Activated effector memory CD4-positive, alpha-beta T cell treated with anti-CD3 and anti-CD28 coated beads, Interleukin-2, amount 50 U/mL, for 16 hours (primary cell): ENCODE measurements at places on chromosomes 6 and 20.

DNA sequence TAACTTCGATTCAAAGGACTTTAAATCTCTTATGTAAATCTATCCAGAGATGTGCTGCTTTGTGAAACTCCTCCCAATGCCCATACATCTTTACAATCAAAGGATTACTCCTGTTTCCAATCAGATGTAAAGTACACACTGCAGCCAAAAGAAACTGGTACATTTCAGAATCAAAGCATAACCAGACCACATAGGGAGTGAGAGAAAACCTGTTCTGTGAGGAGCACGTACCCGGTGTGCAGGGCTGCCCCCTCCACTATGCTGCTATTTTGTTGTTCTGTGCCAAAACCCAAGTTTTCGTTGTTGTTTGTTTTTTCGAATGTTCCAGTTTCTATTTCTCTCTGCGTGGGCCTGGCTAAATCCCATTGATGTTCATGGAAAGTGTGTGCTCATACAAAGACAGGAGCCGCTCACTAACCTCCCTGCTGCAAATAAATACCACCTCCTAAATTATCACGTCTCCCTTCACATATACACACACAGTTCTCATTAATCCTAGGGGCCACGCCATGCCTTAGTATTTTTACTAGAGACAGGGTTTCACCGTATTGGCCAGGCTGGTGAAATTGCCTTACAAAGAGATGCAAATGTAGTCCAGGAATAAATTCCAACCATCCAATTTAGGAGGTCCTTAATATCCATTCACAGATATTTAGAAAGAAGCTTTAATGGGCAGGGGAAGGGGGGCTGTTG is 52.9 kb downstream of the ATP9A start:
- peak; percentile 12 for DNase-seq

- DNase-seq, result peak; percentile 63
Measured at GRCh38 chr6:34810936-34811632, 19.2 kb downstream of the BLTP3A start.

- no peak for DNase-seq
Measured at GRCh38 chr6:162554531-162554930, 173.0 kb downstream of the PRKN start.

- DNase-seq, result peak; percentile 45
Measured at GRCh38 chr6:44029444-44030185, 97.6 kb downstream of the MRPL14 start.

- DNase-seq, result no peak
Measured at GRCh38 chr6:142165227-142165626, 18.2 kb downstream of the VTA1 start.

- DNase-seq, result no peak
Measured at GRCh38 chr6:154909311-154909710, 85.8 kb upstream of the TIAM2 start.

DNA sequence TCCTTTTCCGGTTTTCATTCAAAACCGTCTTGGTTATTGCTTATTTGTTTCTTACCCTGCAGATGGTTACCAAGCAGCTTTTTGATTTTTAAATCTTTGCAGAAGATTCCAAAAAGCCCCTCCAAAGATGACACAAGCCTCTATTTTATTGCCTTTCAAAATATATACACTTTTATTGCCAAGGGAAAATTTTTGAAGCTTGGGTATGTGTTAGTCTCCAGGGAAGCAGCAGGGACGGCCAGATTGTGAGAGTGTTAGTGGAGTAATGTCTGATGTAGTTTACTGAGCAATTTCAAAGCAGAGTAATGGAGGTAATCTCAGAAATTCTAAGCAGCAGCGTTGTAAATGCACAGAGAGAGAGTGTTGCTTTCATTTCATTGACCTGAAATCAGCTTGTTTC is 193.8 kb downstream of the FARS2 start:
- no peak for DNase-seq

DNA sequence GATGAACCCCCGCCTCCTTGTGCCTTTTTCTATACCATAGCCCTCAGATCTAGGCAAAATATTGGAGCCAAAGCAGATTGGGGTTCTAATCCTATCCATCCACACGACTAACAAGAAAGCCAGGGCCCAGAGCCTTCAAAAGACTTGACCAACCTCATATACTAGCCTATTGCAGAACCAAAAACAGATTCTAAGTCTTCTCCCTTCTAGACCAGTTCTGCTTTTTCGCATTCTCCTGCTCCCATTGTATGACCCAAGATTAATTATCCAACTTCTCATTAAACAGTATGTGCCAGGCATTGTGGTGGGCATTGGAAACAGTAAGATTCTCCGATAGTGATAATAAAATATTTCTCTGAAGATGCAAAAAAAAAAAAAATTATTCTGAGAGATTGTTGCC is 113.7 kb upstream of the JARID2 start:
- DNase-seq, result no peak

GRCh38 chr20:8932192-8933165 is 136.4 kb upstream of the PLCB4 start:
- no peak for DNase-seq

GRCh38 chr6:120826253-120826652 is 508.0 kb downstream of the TBC1D32 start:
- peak; percentile 59 for DNase-seq

DNA sequence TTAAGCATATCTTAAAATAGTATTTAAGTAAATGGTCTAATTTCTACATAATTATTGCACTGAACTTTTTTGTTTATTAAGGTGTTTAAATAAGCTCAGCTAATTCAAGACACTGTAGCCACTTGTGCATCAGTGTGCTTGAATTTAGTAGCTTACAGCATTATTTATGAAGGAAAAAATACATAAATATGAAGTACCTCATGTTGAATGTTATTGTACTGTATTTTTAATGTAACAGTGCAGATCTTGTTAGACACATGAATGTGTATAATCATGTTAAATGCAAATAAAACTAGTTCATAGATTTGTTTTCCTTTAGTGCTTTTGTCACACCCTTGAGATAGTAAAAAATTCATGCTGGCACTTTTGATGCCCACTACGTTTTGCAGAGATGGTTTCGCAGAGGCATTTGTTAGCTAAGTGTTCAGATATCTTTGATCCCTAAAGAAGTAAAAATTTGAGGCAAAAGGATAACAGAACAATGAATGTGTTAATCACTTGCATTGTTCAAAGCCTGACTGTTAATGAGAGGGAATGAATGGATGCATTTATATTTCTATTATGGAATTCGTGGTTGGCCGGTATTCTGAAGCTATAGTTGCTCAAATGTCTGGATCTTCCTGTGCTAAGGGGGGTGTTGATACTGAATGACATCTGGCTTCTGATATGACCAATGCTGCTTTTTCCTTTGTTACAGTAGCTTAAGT is 8.8 kb downstream of the BTBD3 start:
- DNase-seq, result no peak

- DNase-seq, result no peak
Measured at GRCh38 chr6:141158740-141159139, 974.0 kb upstream of the GJE1 start.

DNA sequence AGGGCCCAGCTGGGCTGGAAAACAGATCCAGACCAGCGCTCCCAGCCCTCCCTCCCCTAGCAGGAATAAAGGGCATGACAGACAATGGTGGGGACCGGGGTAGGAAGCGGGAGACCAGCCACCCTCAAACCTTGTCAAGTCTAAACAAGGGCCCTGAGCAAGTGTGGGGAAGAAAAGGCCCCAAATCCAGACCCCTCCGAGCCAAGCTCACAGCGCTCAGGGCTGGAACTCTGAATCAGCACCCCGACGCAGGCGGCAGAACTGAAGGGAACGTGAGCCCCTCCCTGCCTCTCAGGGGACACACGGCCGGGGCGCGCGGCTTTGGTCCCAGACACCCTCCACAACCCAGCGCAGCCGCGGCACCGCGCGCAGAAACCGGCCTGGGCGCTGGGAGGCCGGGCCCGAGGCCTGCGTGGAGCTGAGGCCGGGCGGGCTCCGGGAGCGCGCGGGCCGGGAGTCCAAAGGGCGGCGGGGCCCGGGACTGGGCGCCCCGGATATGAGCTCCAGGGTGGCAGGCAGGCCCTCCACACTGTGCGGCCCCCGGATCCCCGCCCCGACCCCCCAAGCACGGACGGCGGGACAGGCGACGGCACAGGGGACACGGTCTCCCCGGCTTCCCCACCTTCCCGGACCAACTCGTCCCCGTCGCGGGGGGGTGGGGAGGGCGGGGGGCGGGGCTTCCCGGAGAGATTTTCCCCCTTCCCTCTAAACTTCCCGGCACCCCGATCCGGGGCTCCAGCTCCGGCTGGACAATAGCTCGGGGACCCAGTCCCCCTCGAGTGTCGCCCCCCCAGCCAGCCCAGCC is 641 bp downstream of the TEAD3 start:
- no peak for DNase-seq

DNA sequence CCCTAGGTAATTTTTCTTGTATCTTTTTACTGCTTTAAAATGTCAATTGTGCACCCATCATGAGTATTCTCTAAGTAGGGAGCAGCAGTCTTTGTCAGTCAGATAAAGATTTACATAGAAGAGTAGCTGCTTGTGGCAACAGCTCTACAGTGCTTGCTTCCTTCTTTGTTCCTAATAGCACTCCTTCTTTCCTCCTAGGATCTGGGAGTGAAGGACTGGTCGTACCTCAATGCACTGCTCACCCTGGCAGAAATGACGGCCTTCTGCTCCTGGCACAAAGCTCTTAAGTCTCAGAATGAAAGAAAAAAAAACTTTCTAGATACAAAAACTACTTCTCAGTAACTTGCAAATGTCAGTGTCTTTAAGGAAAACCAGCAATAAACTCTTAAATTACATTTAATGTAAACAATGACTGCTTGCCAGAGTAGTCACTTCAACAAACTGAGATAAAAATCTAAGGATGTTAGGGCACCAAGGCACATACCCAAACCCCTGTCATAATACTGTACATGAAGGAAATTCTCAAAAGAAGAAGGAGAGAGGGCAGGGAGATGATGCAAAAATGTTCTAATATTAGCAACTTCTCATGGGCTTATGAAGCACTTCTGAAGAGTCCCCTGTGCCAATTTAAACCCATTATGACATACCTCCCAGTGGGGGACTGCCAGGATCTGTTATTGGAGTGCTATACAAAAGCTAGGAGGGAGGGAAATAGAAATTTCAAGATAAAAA is 34.0 kb downstream of the NCOA6 start:
- DNase-seq, result no peak

GRCh38 chr6:20789162-20789561 is 254.9 kb downstream of the CDKAL1 start:
- no peak for DNase-seq

DNA sequence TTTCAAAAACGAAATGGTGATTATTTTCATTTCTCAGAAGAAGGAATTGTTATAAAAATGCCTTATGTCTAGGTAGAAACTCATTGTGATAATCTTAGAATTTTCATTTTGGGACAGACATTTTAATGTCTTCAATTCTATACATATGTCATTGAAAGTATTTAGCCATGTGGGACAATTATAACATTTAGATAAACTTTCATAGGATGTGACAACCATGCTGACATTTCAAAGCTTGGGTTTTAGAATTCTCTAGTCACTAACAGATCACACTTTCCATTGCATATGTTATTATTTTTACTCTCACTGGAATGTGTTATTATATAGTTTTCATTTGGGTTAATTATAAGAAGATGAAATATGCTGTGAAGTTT is 4.9 kb downstream of the TAGAP start:
- no peak for DNase-seq

- no peak for DNase-seq
Measured at GRCh38 chr20:7123457-7123856, 356.0 kb downstream of the BMP2 start.

GRCh38 chr6:52109171-52109571 is 21.8 kb upstream of the PKHD1 start:
- DNase-seq, result no peak

DNA sequence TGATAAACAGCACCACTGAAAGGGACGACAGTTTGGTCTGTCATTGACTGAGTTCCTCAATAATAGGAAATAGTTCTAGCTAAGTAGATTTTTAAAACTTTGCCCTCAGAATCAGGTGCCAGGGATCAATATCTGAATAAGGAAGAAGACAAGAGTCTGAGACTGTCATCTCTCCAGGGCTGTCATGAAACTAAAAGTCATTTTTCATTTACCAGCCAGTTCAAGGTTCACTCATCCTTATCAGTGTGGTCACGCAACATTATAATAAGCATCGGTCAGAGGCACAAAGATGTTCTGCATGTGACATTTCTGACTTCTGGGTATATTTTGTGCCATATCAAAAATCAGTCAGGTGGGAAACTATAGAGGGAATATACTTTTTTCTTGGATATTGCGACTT is 52.5 kb upstream of the E2F3 start:
- DNase-seq, result no peak

DNA sequence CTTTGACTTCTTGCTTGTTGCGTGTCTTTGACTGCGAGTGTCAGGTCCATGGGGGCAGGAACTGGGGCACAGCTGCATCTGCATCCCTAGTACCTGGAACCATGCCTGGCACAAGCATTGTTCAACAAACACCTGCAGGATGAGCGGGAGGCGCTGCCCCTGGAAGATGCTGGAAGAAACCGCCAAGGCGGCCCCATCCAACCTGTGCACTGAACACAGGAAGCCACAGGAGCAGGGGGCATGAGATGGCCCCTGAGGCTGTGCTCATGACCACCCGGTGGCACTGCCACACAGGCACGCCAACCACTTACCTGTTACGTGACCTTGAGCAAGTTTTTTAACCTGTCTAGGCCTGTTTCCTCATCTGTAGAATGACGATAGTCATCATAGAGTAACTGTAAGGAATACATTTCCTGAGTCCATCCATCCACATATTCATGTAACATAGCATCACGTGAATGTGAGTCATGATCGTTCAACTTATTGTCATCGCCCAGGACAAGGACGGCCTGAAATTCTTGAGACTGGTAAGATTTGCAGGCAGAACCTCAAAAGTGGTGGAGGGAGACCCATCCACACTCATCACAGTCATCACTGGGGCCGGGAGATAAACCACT is 374.2 kb downstream of the PREX1 start:
- no peak for DNase-seq

DNA sequence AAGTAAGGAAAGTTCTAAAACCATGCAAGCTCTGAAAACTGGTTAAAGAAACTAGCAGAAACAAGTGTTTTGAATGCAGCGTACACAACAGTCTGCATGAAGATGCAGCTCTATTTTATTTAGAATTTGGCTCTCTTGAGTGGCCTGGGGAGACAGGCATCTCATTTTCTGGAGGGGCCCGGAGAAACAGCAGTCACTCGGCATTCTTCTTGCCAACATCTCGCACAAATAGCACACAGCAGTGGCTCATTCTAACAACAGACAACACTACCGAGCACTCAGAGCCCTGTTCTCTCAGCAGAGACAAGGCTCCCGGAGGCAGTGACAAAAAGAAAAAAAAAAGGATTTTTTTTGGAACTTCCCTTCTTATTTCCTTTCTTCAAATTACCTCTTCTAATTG is 108.5 kb upstream of the STMND1 start:
- no peak for DNase-seq

DNA sequence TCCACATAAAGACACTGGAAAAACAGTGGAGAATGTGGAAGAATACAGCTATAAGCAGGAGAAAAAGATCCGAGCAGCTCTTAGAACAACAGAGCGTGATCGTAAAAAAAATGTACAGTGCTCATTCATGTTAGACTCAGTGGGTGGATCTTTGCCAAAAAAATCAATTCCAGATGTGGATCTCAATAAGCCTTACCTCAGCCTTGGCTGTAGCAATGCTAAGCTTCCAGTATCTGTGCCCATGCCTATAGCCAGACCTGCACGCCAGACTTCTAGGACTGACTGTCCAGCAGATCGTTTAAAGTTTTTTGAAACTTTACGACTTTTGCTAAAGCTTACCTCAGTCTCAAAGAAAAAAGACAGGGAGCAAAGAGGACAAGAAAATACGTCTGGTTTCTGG is 57.1 kb downstream of the MAP3K4 start:
- DNase-seq, result no peak

GRCh38 chr6:11200356-11200755 is 32.1 kb downstream of the NEDD9 start:
- no peak for DNase-seq
